ENCODE measurements at places on chromosomes 7 and 10.

DNA sequence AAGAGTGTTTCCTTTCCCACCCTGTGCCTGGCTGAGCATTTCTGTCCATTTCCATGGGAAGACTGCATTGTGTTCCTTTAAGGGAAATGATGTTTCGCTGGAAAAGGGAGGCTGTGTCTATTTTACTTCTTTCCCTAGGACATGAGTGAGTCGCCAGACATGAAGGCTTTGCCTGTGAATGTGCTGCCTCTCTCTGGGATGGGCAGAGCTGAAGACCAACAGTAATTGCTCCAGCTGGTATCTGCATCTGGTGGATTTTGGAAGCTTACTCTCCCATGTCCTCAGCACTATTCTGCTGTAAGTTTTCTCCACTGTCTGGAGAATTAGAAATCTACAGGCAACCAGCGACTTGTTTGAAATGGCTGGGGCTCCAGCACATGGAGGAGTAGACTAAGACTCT, 264.6 kb upstream of the BMPER start:
- no peak for DNase-seq

- DNase-seq = no peak
Observed at GRCh38 chr7:55375237-55375636, 10.1 kb downstream of the LANCL2 start.

DNA sequence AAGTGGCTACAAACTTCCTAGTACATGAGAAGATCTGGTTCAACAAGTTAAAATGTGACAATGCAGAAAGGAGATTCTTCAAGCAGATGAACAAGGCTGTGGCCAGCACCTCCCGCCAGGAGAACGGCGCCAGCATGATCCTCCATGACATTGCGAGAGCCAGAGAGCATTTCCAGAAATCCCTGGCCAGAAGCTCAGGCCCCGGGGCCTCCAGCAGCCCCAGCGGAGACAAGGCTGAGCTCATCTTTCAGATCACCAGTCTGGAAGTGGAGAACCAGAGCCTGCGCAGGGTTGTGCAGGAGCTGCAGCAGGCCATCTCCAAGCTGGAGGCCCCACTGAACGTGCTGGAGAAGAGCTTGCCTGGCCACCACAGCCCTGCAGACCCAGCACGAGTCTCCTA, 40.1 kb upstream of the ZNF273 start:
- DNase-seq = no peak

GRCh38 chr7:51518646-51519045, 202.0 kb upstream of the COBL start:
- DNase-seq = no peak

- no peak for DNase-seq
Observed at GRCh38 chr7:141844256-141844655, 3.0 kb upstream of the PRSS37 start.

- no peak for DNase-seq
Observed at GRCh38 chr7:91504919-91505318, 240.7 kb downstream of the FZD1 start.

- DNase-seq = no peak
Observed at GRCh38 chr10:30013757-30014156, 45.6 kb downstream of the JCAD start.

- no peak for DNase-seq
Observed at GRCh38 chr10:29243066-29243465, 45.8 kb upstream of the LYZL1 start.

DNA sequence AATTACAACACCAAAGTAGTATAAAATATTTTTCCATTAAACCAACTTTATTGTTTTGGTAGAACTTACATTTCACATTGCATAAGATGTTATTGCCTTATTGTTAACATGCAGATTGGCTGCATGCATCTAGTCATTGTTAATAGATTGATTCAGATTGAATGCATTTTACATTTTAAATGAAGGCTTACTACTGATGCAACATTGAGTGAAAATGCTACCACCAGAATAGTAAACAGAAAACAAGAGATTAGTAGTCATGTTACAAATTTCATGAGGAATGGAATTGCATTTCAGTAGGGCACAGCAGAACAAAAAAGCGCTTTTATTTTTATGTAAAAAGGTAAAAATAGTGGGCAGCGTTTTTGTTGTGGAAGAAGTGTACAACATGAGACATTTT, 298.3 kb downstream of the ARL4A start:
- no peak for DNase-seq

GRCh38 chr7:22404421-22405023, 47.6 kb upstream of the RAPGEF5 start:
- DNase-seq = no peak

DNA sequence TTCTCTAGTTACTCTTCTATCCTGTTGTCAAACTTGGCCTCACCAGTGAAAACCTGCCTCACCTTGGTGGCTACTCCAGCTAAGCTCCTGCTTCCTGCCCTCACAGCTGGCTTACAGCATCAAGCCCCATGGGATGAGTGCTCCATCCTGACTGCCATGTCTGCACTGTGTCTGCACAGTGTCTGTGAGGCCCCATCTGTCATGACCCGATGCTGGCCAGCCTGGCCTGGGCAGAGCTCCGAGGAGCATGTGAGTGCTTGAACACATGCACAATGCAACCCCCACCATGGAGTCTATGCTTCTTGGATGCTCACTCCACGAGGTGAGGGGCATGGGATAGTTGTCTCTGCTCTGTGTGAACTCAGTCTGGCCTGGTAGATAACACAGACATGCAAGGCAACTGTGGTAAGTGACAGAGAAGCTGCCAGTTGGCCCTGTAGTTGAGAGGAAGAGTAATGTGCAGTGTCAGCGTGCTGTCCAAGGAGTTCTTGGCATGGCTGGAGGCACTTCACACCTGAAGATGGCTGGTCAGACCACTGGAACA, 207.1 kb upstream of the ZNF32 start:
- no peak for DNase-seq

DNA sequence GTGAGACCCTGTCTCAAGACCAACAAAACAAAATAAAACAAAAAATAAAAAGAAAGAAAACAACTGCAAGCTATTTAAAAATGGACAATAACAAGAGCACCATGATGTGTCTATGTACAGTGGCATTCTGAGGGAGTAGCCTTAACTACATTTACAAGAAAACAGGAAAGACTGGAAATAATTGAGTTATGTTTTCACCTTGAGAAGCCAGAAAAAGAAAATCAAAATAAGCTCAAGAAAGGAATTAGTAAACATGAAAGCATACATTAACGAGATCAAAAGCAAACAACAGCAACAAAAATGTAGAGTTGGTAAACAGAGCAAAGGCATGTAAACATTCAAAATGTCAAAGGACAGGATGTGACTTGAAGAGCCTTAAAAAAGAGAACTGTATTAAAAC, 36.7 kb downstream of the TEX36 start:
- DNase-seq = no peak

DNA sequence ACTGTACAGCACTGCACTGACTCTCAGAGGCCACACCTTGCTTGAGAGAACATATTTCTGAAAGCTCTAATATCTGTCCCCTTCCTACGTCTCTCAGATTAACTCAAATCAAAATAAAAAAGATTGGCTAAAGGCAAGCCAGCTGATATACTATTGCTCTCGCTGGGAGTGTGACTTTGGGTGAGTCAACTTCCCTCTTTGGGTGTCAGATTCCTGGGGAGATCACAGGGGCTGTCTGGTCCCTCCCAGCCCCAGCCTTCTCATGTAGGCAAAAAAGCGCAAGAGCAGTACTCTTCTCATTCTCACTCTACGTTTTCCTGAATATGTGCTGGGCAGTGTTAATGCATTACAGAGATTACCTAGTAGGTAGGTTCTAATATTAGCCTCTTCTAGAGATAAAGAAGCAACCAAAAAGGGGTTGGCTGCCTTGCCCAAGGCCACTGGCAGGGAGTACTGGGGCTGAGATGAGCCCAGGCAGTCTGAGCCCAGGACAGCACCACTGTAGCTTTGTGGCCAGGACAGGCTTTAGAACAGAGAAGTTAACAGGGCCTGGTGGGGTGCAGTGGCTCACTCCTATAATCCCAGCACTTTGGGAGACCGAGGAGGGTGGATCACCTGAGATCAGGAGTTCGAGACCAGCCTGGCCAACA, 9.1 kb upstream of the DENND2A start:
- DNase-seq = no peak

DNA sequence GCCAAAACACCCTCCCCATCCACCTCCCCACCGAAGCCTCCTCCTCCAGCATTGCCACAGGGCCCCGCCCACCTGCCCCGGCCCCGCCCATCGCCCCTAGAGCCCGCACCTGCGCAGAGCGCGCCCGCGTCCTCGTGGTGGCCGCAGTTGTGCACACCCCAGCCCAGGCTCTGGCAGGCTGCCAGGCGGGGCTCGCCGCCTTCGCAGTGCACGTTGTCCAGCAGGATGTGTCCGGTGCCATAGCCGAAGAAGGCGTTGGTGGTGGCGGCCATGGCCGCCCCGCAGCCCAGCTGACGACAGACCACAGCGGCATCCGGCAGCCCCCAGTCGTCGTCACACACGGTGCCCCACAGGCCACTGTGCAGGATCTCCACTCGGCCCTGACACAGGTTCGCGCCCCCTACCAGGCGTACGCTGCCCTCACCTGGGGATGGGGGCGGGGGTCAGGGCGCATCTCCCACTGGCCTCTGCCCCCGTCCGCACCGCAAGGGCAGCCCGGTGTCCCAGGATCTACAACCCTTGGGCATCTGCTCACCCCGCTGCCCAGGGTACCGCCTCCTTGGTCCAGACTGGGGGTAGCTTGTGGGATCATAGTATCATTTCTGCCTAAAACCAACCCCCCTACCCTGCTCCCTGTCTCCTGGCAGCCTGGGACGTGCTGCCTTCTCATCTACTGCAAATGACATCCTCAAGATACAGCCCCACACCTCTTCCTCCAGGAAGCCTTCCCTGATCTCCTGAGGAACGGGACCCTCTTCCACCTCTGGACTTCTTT, 11.9 kb downstream of the SSC4D start:
- peak; percentile 52 for DNase-seq

- DNase-seq = no peak
Observed at GRCh38 chr10:79059859-79060379, 8.8 kb upstream of the ZMIZ1 start.

GRCh38 chr7:157529768-157530560, 193.2 kb downstream of the DNAJB6 start:
- no peak for DNase-seq

GRCh38 chr10:46270086-46270811, 16.5 kb upstream of the ANTXRL start:
- DNase-seq = no peak

- DNase-seq = no peak
Observed at GRCh38 chr10:77524281-77524711, 113.3 kb downstream of the KCNMA1 start.

DNA sequence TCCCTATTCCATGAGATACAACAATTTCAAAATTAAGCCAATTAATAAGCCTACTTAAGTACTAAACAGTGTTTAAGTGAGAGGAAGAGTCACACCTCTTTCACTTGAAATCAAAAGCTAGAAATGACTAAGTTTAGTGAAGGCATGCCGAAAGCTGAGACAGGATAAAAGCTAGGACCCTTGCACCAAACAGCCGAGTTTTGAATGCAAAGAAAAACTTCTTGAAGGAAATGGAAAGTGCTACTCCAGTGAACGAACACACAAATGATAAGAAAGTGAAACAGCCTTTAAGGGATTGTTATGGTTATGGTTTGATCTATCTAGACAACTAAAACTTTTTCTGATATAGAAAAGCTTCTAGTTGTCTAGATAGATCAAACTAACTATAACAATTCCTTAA, 135.4 kb upstream of the KMT2E start:
- DNase-seq = no peak

GRCh38 chr10:84296091-84296981, 32.1 kb upstream of the CCSER2 start:
- DNase-seq = no peak

- no peak for DNase-seq
Observed at GRCh38 chr10:5416981-5417380, 4.6 kb downstream of the NET1 start.

- DNase-seq = no peak
Observed at GRCh38 chr10:131214521-131215244, 96.8 kb downstream of the TCERG1L start.

GRCh38 chr7:52691257-52691656, 344.2 kb upstream of the POM121L12 start:
- DNase-seq = no peak

DNA sequence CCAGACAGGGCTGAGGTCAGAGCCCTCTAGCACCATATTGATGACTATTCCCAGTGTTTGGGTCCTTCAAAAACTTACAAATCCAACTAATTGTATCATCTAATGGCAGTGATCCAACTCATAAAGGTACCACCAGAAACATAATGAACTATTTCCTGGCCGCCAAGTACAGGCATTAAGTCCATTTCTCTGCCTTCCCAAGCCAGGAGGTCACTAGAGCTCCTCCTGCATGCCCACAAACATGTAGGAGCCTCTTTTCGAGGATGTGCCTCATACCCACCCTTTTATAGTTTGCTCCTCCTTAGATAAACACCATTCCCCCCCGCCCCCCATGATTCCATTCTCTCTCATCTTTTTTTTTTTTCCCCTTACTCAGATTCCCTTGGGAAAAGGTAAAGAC, 91.3 kb downstream of the CHN2 start:
- DNase-seq = no peak

DNA sequence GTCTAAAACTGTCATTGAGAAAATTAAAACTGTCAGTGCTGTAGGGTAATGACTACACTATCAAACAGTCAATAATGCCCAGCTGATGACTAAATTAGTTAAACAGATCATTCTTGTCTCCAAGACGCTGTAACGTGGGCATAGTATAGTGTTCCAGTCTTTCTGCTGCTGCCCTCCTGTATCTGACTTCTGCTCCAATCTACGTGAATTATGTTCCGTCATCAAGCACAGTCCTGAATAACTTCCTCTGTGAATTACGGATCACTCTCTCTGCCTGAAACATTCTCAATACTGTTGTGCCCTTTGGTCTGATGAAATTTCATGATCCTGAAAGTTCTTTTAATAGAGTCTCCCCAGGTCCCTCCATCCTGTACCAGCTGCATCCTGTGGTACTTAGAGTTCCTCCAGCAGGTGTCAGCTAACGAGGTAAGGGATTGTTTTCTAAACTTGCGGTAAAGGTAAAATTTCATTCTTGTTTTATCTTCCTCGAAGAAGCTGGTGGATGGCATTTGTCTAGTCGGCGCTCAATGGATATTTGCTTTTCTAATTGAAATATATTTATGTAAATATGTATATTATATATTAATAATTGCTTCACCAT, 393.5 kb upstream of the ADARB2 start:
- no peak for DNase-seq

DNA sequence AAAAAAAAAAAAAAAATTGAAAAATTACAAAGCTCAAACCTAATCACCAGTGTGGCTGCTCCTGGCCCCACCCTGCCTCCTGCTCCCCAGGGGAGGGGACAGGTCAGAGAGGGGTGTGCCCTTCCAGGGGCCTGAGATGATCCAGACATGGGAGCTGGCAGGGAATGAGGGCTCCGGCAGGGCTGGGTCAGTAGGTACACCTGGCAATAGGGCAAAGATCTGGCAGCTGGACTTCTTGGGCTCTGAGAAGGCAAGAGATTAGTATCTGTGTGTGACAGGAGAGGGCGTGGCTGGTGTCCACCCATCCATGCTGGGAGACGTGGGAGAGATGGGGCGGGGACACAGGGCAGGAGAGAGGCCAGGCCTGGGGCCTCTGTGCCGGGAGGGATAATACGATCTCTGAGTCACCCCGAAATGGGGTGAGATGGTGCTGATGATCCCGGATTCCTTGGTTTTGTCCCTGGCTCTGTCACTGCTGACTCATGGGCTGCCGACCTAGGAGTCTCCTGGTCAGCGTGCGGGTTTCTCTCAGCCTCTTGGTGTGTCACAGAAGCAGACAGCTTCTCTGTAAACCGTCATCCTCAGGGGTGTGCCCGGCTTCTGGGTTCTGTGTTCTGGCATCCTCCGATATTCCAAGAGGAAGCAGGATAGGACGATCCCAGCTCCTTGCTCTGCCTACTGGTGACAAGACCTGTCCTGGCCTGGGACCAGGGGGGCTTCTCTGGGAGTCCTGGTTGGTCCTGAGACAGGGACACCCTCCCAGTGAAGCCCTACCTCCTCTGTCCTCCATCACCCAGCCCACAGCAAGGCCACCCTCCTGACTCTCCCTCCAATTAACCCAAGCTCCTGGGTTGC, 8.2 kb upstream of the CLDN4 start:
- DNase-seq = peak; percentile 58
